ENCODE measurements at places on chromosomes 5 and 9.

DNA sequence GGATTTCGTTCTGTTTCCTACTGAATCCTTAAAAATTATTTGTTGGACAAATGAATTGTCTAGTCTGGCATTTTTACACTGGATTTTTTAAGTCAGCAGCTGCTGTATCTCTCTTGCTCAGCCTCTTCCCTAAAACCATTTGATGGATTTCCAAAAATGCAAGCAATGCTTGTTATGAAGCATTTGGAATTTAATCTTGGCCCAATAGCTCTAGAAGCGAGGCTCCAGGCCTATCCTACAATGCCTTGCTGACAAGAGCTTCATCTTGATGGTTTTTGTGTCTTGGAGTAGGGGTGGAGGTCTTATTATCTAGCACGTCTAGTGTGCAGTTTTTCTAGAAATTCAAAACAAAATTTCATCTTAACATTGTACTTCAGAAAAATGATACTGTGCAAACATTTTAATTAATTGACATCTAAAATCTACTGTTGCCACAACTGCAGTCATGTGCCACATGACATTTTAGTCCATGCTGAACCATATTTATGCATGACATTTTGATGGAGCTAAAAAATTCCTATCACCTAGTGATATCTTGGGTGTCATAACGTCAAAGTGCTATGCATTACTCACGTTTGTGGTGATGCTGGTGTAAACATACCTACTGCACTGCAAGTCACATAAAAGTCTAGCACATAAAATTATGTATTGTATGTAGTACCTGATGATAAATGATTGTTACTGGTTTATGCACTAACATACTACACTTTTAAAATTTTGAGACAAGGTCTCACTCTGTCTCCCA, 5.9 kb upstream of the RAD23B start:
- no peak for DNase-seq

DNA sequence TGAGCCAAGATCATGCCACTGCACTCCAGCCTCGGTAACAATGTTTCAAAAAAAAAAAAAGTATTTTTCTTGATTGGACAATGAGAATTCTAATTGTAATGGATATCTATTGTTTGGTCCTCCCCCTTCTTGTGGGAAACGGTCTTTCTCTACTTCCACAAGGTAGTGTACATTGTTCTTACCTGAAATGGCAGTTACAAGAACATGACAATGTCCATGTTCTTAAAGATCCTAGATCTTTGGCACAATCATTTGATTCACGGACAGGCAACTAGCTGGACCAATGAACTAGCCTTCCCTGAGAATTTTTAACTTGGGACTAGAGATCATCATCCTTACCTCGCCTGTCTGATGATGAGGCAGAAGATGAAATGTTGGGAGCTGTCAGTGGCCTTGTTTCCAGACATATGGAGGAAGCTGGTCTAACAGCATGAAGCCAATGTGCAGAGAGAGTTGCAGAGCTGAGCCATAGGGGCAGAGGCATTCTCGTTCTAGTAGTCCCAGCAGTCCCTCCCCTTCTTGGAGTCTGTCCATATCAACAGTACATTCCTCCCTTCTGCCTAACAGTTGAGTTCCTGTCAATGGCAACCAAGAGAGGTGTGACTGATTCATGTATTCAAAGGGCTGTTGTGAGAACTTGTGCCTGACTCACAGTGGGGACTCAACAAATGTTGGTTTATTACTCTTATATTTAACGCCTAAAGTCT, 2.1 kb upstream of the MARCHF6 start:
- no peak for DNase-seq

GRCh38 chr9:21286659-21287058, 18.5 kb downstream of the IFNA5 start:
- DNase-seq = no peak

DNA sequence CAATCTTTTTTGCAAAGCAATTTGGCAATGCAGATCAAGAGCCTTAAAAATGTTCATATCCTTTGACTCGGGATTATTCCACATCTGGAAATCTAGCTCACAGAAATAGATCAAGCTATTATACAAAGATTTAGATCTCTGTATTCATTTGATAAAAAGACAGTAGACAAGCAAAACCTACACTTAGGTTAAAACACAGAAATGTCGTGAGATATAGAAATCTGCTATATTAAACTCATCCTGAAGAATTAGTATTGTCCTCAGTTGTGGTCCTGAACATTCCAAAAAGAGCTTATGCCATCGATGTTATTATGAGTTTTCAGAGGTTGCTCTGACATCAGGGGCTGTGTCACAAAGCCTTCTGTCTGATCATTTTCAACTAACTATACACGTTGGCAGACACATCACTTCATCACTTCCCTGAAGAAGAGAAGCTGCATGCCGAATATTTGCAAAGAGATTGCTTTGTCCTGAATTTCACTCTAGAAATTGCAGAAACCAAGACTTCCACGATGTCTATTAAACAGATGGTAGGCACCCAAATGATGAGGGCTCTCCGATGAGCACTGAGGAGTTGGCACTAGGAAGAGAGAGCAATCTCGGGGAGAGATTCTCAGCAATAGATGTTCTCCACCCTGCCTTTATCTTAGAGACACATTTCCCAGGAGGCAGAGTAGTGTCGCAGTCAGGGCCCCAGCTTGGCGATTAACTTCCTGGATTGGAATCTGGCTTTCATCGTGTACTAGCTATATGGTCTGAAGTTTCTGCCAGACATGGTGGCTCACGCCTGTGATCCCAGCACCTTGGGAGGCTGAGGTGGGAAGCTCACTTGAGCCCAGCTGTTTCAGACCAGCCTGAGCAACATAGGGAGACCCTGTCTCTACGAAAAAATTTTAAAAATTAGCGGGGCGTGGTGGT, 1.9 kb upstream of the UBTD2 start:
- DNase-seq = no peak

Data from left ventricle myocardium inferior (tissue), 1 donor.